ENCODE measurements at places on chromosomes 12 and 14.
A peak's percentile ranks its signal among the peaks of the same experiment; 100 is the strongest.

DNA sequence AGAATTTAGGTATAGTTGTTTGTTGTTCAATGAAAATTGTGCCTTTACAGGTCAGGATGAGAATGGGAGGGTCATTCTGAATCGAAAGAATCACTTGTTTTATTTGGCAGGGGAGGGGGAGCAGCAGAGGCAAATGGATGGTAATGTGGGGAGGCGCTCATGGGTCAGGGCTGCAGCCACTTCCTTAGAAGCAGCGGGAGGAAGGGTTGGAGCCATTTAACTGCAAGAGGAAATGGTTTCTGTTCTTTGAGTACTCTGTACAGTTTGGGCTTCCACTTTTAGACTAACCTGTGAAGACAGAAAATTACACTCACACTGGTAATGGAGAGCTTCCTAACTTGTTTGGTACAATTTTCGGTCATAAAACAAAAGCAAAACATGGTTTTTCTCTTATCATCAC, 57.2 kb downstream of the PIWIL1 start:
- DNase-seq, result no peak

DNA sequence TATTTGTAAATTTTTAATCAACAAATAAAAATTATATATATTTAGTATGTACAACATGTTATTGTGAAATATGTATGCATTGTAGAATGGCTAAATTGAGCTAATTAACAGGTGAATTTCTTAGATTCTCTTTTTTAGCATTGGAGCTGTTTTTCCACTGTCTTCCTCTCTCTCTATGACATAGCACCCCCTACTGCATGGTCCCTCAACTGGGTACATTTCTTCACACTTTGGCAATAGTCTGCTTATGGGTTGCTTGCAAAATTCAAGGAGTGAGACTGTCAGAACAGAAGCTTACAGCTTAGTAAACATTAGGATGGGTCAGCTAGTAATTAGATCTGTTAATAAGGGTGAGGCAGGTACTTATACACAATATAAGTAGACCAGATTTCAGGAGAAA, 658.5 kb upstream of the MGAT4C start:
- no peak for DNase-seq

GRCh38 chr12:88579601-88580050, 645 bp downstream of the KITLG start:
- peak; percentile 41 for DNase-seq

DNA sequence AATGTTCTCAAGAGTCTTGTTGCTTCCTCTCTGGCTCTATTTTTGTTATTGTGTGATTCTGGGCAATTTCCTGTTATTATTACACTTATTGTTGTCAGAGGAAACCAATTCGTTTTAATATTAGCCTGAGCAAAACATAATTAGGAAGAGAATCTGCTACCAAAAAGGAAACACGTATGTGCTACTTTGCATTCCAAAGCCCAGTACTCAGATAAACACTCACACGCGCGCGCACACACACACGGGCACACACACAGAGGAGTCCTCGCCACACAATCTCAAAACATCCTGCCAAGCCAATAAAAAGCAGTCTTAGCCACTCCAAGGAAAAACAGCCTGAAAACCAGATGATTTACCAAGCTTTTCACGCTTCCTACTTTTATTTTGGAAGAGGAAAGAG, 400.7 kb downstream of the NUAK1 start:
- peak; percentile 69 for DNase-seq

- no peak for DNase-seq
Observed at GRCh38 chr14:58540749-58541632, 96.8 kb upstream of the DACT1 start.

DNA sequence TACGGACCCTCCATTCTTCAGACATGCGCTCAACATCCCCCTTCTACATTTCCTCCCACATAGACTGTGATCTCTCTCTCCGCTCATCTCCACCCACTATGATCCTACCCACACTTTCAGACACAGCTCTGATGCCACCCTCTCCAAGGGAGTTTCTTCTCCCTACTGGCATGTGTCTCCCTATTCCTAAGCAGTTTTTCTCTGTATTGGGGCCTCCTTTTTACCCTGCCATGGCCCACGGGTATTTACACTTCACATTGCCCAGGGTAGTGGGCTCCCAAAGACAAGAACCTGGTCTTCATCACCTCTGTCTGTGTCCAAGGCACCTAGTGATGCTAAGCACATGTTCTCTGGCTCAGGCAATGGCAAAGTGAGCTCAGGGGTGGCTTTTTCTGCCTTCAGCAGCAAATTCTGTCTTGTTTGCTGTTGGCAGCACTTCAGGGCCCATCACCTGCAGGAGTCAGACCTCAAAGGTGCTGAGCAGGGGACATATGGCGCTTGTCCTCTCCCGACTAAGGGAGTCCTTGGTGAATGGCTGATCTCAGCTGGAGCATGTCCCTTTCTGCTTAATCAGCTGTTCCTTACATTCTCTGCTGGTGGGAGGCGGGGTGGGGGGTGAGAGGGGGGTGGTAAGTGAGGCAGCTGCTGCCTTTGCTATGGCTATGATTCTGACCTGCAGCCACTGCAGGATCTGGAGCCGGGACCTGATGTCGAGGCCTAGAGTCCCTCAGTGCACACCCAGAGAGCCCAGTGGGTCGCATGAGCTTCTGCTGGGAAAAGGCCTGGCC, 256.8 kb downstream of the PCNX1 start:
- no peak for DNase-seq

GRCh38 chr14:101870273-101870939, 94.0 kb upstream of the DYNC1H1 start:
- DNase-seq, result no peak

GRCh38 chr14:89040080-89040459, 215.6 kb downstream of the TTC8 start:
- DNase-seq, result no peak

- no peak for DNase-seq
Observed at GRCh38 chr14:59317798-59318505, 129.5 kb downstream of the DAAM1 start.

DNA sequence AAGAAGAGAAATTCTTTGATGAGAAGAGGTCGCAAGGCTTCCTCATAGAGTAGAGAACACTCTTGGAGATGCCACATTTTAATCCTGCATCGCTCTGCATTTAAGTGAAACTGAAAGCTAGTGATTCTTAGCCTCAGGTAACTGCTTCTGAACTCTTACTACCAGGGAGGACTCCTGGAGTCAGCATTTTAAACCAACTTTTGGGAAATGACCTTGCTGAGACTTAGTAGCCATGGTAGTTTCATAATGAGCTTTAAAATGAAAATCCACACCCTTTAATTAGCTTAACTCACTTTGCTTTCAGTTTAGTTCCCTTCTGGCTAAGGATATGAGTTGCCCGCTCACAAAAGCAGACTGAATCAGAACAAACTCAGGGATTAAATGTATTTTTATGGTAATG, 80.3 kb downstream of the SYNE2 start:
- DNase-seq, result no peak

DNA sequence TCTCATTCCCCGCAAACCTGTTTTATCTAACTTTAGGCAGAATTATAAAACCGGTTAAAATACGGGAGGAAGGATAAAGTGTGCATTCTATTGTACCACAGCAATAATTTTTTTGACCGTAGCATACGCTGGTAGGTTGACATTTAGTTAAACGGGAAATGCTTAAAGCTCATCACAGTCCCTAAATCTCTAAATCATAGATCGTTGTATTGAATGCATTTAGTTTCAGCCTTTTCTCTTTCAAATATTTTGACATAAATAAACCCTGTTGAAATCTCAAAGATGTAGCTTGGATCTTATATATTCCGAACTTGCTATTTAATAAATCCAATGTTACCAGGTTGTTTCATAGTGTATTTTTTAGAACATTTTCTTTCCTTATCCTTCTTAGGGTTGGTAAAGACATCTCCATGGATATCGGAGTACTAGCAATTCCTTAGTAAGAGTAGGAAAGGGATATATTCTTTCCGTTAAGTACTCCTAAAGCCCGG, 798 bp downstream of the CLEC2B start:
- DNase-seq, result no peak

GRCh38 chr12:55068416-55069010, 48.7 kb downstream of the NEUROD4 start:
- DNase-seq, result no peak

DNA sequence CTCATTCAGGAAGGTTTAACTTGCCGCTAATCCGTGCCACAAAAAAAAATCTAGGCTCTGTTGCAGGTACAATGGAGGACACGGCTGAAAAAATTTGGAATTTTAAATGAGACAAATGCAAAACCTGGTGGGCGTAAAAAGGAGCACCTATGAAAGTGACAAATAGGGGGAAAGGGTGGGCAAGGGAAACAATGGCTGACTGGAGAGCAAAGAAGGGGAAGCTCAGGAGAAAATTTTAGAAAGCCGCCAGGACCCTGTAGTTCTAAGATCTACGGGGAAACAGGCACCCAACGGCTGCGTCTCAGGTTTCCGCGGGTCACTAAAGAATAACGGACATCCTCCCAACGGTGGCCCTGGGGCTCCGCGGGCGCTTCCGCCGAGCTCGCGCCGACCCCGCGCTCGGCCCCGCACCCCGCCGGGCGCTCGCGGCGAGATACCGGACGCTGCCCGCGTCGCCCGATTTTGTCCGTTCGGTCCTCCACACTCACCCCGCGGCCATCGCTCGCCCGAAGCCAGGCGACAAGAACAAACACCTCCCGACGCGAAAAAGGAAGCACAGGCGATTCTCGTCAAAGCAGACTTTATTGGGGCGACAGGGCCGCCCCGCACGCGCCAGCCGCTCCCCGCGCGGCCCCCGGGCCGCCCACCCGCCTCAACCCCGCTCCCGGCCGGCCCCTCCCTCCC, 1.1 kb upstream of the YY1 start:
- DNase-seq, result peak; percentile 50

DNA sequence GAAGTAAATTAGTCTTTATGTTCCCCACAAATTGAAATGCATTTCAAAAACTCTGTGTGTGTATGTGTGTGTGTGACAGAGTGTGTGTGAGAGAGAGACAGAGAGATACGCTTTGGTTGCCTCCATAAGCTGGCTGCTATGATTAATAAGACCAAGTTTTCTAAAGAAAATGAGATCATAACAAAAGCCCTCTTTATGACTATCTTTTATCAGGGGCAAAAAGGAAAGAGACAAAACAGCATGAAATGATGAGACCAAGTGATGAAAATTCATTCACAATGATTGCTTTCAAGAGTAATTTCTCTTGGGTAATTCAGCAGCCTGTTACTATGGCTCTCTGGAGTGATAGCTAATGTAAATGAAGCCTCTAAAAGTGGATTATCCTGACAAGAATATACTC, 277.6 kb upstream of the PLEKHG7 start:
- DNase-seq, result no peak

DNA sequence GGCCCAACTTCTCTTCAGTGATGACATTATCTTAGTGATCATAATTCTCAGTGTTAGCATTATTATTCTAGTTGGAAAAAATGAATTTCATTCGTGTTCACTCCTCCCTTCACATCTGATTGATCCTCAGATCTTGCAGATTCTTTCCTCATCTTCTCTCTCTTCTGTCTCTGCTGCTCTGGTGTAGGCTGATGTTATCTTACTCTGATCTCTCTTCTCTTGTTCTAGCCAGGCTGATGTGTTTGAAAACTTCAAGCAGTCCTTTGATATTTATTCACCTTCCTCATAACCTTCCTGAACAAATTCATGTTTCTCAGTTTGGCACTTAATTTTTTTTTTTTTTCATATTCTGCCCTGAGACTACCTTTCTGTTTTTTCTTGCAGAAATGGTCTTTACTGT, 5.6 kb upstream of the TBK1 start:
- no peak for DNase-seq

DNA sequence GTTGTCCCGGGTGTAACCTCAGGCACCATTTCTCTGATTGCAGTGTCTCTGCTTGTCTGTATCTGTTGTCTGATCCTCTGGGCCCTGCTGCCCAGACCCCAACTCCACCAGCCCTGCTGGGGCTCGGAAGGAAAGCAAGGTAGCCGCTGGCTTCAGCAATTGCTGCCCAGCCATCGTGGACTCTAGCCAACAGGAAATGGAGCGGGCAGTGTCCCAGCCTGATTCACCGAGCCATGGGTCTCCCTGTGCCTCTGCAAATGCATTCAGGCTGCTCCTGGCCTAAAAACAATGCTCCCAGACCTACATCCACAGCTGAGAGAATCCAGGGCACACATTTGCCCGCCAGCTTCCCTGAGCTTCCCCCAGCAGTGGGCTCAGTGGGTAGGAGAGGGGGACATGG, 9.2 kb downstream of the TUNAR start:
- no peak for DNase-seq

GRCh38 chr12:67630373-67631088, 18.0 kb upstream of the DYRK2 start:
- DNase-seq, result peak; percentile 22

- DNase-seq, result no peak
Observed at GRCh38 chr12:76080729-76081415, 3.6 kb downstream of the NAP1L1 start.

- DNase-seq, result no peak
Observed at GRCh38 chr14:74951443-74952179, 3.8 kb downstream of the PGF start.

- no peak for DNase-seq
Observed at GRCh38 chr12:127277882-127278281, 989.1 kb upstream of the TMEM132C start.

GRCh38 chr12:123571343-123571813, 13.0 kb upstream of the TMED2 start:
- DNase-seq, result peak; percentile 6

DNA sequence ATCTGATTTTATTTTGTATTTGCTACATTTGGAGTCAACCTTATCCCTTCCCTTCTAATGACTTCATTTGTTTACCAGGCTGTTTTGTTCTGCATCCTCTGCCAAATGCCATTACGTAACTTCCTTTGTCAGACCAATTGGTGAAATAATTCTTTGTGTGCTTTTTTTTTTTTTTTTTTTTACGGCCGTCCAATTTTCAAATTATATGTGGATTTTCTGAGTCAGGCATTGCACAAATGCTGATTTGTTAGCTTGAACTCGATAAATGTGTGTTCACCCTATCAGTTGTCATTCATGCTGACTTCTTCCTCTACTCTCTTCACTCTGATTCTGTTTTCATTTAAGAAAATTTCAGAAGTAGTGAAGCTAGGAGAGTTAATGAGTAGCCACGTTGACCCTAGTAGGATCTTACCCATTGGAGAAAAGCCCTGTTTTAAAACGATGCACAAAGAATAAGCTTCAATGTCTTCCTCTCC, 386.2 kb downstream of the DIO2 start:
- no peak for DNase-seq

Measured in SJSA1 (cell line).